ENCODE measurements at places on chromosomes 3 and 15.
A peak's percentile ranks its signal among the peaks of the same experiment; 100 is the strongest.

DNA sequence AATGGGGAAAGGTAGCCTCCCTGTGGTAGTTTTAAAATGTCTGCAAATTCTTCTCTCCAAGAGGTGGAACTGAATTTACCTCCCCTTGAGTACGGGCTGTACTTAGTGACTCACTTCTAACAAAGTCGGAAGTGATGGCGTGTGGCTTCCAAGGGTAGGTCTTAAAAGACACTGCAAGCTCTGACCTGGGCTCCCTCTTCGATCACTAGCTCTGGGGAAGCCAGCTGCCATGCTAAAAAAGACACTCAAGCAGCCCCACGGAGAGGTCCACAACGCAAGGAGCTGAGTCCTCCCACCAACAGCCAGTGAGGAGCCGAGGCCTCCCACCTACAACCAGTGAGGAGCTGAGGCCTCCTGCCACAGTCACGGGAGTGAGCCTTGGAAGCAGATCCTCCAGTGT lies 122.0 kb upstream of the HACD2 start:
- DNase-seq = no peak

GRCh38 chr3:42070524-42070923 lies 20.6 kb upstream of the TRAK1 start:
- no peak for DNase-seq

DNA sequence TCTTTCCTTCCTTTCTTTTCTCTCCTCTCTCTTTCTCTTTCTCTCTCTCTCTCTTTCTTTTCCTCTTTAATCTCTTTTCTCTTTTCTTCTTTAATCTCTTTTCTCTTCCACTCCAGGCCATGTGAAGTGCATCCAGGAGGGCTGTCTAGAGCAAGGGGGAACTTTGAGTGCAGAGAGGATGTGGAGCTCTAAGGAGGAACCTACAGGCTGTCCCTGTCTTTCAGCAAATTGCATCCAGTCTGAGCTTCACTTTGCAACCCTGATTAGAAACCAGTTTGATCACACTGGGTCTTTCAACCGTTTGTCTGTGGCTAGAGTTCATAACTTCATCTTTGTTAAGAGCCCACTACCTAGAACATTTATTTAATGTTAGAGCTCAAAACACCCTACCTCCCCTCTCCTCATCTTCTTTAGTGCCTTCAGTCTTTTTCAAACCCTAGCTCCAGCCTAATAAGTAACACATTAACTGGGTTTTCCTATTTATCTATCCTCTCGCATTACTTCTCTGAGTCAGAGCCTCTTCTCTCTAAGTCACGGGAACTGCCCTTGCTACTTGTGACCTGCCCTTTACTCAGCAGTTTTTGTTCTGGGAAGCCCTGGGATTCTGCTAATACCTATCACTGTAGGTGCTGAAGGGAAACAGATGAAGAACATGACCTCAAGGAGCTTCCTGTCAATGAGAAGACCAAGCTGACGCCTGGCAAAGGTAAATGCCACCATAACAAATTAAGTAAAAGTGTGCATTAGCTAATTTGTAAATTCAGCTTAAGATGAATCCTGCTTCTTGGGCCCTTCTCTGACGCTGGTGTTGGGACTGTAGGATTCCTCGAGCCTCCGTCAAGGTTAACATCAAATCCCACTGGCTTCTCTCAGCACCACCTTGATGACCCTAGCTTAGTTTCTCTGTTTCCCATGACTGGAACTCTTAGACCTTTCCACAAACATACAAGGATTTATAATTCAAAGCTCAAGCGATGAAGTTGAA lies at the start of gene GCNT3:
TSS of gene GCNT3 (plus strand) at position 508 of the 985 bp plus-strand sequence. CDS start 6,456 bp downstream, outside the sequence.
- peak; percentile 32 for DNase-seq

- no peak for DNase-seq
Observed at GRCh38 chr3:180390313-180390712, 211.7 kb upstream of the TTC14 start.

GRCh38 chr3:29275309-29275708 lies 5.6 kb upstream of the RBMS3 start:
- no peak for DNase-seq

DNA sequence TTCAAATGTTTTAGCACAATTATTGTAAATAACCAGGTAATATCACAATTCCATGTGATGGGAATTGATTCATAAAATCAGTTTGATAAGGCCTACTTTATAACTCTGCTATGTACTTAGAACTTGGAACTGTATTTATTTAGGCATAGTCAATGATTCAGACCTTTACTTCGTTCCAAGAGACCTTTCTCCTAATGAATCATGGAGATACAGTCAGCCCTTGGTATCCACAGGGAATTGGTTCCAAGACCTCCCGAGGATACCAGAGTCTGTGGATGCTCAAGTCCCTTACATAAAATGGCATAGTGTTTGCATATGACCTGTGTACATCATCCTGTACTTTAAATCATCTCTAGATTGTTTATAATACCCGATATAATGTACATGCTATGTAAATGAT lies 60.8 kb upstream of the UMPS start:
- no peak for DNase-seq

DNA sequence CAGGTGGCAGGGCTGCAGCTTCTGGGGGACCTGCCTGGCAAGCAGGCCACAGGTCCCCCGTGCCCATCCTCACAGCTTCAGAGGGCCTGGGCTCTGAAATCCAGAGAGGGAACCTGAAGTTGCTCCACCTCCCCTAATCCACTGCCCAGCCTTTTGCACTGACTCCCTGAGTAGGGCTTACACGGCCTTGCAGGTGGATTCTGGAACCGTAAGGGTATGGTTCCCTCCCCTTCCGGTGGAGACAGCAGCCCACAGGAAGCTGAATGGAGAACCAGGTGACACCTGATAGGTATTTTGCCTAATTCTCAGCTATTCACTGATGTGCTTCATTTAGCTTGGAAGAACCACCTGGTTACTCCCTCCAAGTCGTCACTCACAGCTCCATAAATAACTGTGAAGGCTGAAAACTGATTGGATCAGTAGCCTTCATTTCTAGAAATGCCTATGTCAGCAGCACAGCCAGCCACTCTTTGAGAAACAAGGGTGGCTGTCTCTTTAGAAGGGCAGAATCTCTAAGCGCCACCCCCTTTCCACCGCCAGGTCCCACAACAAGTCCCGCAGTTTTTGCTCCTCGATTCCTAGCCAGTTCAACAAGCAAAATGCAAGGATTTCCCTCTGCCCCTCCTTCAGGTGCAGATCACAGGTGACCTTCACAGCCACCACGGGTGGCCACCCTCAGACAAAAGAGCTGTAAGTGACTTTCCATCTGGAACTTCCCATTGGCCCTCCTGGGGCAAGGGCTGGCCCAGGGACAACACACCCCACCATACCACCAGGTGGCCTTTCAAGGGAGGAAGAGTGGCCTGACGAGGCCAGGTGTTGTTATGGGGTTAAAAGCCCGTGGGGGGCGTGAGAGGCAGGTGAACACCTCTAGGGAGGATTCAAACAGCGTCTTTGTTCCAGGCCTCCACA lies 112.9 kb downstream of the SEC22A start:
- no peak for DNase-seq

GRCh38 chr15:47764666-47765065 lies 47.4 kb downstream of the SEMA6D start:
- DNase-seq = no peak

DNA sequence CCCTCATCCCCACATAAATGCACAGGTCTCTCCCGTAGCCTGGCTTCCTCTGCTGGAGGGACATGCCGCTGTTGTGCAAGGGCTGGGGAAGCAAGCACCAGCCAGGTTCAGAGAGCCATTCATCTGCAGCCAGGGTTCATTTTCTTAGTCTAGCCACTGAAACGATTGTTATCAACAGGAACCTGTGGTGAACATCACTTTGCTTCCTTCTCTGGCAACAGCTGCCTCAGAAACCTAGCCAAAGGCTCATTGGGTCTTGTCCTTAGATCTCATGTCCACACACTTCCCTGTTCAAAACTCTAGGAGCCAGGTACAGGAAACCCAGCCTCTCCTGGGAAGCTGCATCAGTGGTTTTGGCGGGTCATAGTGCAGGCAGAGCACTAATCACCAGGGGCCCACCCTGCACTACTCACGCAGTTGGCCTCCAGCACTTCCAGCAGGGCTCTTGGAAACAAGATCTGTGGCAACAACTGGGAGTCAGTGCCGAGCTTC lies 47.0 kb downstream of the OXNAD1 start:
- DNase-seq = no peak

DNA sequence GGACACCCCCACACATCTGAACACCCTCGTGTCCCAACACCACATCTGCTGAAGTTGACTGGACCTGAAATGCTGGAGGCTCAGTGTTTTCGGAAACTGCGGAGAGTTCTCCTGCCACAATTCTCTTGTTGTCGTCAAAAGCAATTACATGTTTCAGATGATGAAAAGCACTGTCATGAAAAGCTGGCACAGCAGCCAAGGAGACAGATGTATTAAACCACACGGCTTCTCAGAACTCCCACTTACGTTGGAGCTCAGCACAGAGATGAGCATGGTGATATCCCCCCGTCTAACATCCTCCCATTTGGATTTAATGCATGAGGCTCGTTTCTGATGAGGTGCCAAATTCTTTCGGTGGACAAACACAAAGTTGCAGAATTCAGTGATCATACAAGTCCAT lies 180.1 kb downstream of the RORA start:
- no peak for DNase-seq

DNA sequence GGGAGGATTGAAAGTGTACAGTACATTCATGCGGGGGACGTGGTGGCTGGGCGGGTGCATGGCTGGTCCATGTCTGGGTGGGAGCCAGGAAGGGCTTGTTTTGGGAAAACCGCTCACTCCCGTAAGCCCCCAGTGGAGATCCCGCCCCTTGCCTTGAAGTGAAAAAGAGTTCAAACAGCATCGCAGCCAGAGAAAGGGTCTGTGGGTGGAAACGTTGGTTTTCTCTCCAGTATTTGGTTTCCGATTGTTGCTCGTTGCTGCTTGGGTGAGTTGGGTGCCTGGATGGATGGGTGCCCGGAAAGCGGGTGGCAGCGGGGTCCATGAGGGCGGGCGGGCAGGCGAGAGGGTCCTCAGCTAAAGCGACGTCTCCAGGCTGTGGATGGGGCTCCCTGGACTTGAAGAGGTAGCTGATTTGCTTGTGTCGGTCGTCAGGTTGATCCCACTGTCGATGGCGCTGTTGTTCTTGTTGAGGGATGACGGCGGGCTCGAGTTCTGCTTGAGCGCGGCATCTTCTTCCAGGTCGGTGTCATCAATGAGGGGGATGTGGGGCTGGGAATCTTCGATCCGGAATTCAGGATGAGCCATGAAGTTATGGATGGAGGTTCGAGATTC lies 7.7 kb upstream of the SEC13 start:
- no peak for DNase-seq

DNA sequence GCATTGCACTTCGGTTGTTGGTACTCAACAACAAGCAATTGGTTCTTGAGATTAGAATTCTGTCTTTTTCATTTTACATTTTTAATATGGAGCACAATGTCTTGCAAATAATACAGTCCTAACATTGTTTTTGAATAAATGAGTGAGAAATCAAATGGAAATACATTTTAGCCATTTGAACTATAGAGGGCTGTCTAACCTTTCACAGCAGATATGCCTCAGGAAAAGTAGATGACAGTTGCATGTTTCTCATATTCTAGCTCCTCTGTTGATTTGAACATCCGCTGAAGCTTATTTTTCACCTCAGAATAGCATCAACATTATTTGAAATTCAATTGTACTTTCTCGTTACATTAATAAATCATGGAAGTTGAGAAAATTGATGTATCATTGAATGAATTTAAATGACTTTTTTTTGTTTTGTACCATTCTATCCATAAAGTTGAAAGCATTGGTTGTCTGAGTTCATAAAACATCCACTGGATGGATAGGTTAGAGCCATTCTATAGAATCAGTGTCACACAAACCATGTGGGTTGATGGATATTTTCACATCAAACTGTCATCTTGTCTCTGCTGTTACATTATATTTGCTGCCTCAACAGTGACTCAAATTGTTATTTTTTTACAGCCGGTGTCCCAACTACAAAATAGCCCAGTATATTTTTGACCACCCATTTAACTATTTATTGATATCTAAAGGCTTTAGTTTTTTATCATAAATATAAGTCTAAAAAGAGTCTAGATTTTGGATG lies 928.3 kb downstream of the NSUN3 start:
- DNase-seq = no peak

- DNase-seq = no peak
Observed at GRCh38 chr3:134057006-134057653, 27.4 kb upstream of the SLCO2A1 start.

DNA sequence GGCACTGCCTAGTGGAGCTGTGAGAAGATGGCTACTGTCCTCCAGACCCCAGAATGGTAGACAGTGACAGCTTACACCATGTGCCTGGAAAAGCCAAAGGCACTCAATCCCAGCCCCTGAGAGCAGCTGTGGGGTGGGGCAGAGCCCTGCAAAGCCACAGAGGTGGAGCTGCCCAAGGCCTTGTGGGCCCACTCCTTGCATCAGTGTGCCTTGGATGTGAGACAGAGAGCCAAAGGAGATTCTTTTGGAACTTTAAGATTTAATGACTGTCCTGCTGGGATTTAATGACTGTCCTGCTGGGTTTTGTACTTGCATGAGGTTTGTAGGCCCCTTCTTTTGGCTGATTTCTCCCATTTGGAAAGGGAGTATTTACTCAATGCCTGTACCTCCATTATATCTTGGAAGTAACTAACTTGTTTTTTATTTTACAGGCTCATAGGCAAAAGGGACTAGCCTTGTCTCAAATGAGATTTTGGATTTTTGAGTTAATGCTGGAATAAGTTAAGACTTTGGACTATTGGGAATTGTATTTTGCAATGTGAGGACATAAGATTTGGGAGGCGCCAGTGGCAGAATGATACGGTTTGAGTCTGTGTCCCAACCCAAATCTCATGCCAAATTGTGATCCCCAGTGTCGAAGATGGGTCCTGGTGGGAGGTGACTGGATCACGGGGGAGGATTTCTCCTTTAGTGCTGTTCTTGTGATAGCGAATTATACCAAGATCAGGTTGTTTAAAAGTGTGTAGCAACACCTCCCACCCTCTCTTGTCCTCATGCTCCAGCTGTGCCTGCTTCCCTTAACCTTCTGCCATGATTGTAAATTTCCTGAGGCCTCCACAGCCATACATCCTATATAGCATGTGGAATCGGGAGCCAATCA lies 80.4 kb downstream of the MYO5A start:
- DNase-seq = no peak

- DNase-seq = no peak
Observed at GRCh38 chr3:74643636-74644035, 29.2 kb upstream of the CNTN3 start.

DNA sequence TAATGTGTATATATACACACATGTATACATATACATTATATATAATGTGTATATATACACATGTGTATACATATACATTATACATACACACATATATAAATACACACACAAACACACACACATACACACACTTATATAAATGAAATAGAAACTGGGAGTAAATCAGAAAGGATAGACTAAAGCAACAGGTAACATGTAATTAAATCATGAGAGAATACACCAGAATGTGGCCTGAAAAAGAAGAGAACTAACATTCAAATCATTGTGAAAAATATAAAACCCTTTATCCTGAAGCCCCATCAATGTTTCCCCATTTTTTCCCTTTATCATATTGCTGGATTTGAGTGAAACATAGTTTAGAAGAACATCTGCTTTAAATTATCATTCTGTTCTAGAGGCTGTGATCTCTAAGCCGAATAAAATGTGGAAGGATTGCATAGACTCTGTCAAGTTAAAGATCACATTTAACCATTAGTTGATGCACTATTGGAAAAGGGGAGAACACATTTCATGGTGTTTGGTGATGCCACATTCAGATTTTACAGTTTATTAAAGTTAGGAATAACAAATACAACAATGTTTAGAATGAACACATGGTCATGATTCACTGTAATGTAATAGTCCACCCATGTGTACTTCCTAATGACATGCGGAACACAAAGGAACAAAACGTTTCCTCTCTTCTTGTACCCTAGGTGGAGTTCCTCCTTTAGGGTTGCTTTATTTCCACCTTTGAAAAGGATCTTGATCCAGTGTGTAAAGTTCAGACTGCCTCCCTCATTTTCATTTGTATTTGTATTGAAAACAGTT lies 12.5 kb upstream of the THRB start:
- DNase-seq = no peak
